ENCODE measurements at places on chromosomes 4 and X. TPM values are rescaled to one million over a fixed set of nuclear protein-coding genes. Genes with fewer than 3 reads are reported as not detected.

GRCh38 chr4:38509551-38509950, 154.4 kb upstream of the KLF3 start:
- ATAC-seq, result no peak

DNA sequence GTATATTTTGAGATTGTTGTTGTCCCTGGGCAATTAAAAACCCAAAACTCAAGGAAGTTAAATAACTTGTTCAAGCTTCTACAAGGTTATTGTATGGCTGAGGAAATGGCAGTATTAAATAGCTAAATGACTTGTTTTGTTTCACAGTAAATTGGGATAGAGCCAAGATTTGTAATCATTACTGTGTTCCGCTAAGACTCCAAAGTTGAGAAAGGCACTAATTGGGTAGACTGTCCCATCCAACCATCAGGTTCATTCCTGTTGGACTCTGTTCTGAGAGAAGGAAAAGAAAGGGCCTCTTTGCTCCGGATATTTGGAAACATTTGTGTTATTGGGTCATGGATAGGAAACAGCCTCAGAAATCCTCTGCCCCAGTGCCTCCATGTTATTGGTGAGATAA, 82.2 kb downstream of the DCLK2 start:
- ATAC-seq, result no peak

DNA sequence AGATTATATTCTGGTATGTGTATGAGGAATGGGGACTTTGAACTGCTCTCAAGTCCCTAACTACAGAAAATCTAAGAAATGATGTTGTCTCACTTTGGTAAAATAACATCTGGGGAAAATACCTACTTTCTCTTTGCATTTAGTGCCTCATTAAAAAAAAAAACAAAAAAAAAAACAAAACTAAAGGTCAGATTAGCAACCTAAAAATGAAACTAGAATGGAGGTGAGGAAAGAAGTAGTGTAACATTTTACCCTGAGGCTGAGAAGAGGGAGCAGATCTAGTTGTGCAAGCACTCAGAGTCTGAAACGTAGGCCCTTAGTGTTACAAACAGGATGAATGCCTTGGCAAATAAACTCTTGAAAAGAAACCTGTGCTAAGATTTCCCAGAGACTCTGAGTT, 56.0 kb downstream of the VGLL1 start:
- no peak for ATAC-seq

- no peak for ATAC-seq
Observed at GRCh38 chr4:137181293-137181899, 350.9 kb downstream of the PCDH18 start.

DCAF12L2 gene
- total RNA-seq, result 3.0 TPM

FRAS1 gene
- 8.3 TPM for total RNA-seq
